ENCODE measurements at places on chromosomes 6 and 20.
A peak's percentile ranks its signal among the peaks of the same experiment; 100 is the strongest.

DNA sequence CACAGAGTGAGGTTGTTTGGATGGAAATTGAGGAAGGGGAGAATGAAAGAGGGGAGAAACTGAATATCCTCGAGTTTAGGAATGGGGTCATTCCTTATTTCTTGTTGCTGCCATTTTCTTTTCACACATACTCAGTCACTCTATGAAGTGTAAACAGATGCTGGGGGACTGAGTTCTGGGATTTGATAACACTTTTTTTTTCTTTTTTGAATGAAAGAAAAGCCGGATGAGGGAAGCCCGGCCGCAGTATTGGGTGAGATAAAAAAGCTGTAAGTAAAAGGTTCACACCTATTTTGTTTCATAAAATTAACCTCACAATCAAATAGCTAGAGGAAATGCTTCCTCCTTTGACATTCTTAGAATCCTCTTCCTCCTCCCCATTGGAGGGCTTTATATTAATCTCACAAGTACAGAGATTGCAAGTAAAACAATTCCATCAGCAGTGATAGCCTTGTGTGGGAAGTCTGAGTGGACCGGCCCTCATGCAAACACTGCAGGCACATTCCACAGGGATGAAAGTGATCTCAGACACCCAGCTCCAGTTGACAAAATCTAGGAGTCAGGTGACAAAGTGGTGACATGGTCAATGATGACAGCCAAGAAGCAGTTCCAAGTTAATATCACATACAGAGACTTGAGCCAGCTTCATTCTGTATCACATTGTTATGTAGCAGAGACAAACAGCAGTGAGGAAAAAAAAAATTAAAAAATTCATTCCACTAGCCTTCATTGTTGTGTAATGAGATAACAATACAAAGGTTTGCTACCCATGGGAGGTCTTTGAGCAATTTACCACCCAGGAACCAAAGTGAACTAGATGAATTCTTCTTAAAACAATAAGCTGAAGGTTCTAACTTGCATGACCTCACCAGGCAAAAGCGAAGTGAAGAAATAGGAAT, 391.1 kb upstream of the HSF2 start:
- no peak for DNase-seq

DNA sequence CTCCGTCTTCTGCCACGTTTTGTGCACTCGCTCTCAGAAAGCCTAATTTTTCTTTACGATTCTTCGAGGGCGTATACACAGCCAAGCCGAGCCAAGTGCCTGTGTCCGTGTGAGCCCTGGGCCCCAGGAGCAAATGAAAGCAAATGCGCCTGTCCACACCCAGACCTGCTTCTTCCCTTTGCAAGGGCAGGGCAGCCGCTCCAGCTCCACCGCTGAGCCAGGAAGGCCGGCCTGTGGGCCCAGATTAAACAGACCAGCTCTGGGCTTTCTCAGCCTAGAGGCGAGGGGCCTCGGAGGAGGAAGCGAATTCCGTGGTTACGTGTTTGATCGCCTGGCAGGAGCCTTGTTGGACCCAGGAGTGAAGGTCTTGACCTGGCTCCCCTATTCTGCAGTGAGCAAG, 184.6 kb downstream of the SMOC2 start:
- no peak for DNase-seq

DNA sequence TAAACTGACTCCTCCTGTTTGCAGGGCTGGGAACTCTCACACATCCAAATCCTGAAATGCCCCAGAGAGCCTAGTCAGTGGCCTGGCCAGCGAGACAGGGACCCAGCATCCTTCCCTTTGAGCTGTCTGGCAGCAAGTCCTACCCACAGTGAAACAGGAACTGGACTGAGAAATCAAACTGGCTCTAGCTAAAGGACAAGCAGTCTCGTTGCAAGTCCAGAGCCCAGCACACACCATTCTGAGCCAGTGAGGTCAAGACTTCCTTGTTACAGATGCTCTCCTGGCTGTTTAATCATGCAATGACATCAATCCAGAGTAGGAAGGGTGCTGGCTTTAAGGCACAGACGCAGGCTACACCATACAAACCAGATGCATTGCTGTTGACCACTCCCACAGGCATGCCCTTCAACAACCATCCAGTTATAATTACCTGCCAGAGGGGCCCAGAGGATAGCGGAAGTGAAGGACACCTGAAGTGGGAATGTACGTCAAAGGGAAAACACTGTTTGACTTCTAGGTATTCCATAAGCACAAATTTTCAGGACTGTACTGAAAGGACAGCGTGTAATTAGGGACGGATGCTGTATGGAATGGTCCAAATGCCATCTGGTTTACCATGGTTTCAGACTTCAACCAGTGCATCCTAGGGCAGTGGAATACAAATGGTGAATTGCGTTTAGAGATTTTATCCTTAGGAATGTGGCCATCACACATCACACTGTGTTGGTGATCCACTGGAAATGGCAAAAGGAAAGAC, 114.4 kb downstream of the SLC23A2 start:
- DNase-seq, result no peak

DNA sequence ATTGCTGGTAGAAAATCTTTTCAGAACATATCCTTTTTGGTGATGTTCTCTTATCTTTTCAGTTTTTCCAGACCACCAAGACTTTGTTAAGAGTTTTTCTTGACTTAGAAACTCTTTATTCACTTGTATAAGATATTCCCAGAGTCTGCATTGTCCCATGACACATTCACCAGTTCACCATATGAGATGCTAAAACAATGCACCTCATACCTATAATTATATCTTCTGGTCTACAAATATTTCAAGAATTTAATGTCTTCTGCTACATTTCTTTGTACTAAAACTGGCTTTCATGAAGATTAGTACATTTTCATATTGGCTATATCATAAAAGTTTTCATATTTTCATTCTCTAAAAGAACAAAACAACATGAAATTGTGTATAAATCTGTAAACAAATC, 111.3 kb downstream of the ADGRG6 start:
- no peak for DNase-seq

GRCh38 chr6:30979141-30979540, 4.4 kb upstream of the MUC21 start:
- DNase-seq, result no peak

GRCh38 chr6:52417675-52418111, 2.4 kb upstream of the EFHC1 start:
- peak; percentile 83 for DNase-seq

DNA sequence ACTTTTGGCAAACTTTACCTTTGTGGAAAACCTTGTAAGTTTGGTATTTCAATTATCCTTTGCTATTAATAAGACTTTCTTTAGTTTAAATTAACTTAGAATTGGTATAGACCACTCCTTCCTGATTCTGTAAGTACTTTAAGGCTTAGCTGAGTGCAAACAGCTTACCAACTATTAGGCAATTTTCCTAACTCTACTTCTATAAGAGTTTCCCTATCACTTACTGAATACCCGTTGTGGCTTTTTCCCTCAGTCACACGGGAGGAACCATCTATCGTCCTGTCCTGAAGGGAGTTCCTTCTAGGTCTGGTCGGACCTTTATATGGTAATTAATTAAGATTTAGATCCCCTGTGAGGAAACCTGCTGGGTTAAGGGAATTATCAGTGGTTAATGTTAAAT, 9.6 kb downstream of the SLC35A1 start:
- DNase-seq, result no peak

GRCh38 chr6:4668271-4669179, 107.7 kb upstream of the CDYL start:
- DNase-seq, result no peak

DNA sequence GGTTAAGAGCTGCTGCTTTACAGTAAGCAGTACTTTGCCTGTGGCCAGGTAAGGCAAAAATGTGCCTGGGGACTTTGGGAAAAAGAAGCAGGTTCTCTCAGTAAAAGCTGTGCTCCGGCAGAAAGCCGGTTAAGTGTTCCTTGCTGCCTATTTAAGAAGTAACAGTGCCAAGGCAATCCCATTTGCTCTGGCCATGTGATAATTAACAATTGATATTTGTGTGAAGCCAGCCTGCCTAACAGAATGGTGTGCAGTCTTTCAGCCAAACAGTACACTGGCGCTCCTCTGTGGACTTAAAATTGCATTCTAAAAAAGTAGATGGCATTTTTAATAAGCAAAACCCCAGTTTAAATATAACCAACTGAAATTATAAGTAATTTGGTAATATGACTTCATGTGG, 430.3 kb downstream of the PLCB1 start:
- no peak for DNase-seq

GRCh38 chr20:43559147-43559987, 540 bp downstream of the SGK2 start:
- DNase-seq, result no peak

DNA sequence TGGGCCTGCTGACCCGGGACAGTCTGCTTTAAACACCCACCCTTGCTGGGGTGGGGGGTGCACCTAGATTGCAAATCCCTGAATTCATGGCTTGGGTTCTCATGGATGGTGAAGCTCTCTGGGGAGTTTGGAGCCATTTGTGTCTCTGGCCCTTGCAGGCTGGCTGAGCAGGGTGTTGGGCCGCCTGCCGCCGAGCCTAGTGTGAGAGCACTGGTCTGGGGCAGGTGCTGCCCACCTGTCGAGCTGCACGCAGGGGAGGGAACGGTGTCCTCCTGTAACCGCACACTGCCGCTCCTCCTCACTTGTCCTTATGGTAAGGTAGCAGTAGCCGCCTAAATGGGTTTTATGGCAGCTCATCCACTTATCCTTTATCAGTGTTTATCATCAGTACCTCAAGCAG, 143.9 kb downstream of the DTNBP1 start:
- no peak for DNase-seq

- no peak for DNase-seq
Observed at GRCh38 chr6:107114926-107115694, at the start of gene BEND3. BEND3 (minus strand) TSS chr6:107115515; CDS start chr6:107099285, 16,230 bp downstream.

GRCh38 chr20:40109136-40109535, 579.9 kb downstream of the MAFB start:
- no peak for DNase-seq

GRCh38 chr20:58623579-58624473, 27.3 kb upstream of the STX16 start:
- DNase-seq, result peak; percentile 91

GRCh38 chr20:3828798-3829197, 8.5 kb downstream of the AP5S1 start:
- no peak for DNase-seq

GRCh38 chr6:46865221-46865620, 56.5 kb downstream of the ADGRF5 start:
- no peak for DNase-seq

GRCh38 chr6:137832110-137832509, 34.9 kb upstream of the TNFAIP3 start:
- peak; percentile 14 for DNase-seq

- DNase-seq, result no peak
Observed at GRCh38 chr6:32832535-32832934, 6.0 kb downstream of the TAP2 start.

DNA sequence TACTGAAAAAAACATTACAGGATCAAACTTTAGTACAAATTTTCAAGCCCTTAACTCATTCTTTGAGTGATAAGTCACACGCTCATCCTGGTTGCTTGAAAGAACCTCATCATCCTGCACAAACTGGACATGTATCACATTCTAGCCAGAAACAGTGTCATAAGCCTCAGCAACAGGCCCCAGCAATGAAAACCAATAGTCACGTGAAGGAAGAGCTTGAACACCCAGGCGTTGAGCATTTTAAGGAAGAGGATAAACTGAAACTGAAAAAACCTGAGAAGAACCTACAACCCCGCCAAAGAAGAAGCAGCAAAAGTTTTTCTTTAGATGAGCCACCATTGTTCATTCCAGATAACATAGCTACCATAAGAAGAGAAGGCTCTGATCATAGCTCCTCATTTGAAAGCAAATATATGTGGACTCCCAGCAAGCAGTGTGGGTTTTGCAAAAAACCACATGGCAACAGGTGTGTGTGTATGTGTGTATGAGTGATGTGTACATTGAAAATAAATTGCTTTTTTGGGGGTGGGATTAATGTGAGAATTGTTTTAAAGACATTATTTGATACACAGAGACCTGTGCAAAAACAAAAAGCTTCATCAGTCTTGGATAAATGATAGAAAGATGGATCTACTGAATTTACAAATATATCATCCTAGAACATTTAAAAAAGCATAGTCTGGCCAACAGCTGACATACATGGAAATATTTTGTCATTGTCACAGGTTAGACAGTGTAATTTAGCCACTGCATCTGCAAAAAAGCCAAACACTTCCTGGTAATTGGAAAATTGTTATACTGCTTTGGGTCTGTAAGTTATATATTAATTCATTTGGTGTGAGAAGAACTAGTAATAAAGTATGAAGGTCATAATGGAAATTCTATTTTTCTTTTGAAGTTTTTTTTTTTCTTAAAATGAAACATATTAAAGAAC, 50.1 kb downstream of the PHF3 start:
- no peak for DNase-seq

DNA sequence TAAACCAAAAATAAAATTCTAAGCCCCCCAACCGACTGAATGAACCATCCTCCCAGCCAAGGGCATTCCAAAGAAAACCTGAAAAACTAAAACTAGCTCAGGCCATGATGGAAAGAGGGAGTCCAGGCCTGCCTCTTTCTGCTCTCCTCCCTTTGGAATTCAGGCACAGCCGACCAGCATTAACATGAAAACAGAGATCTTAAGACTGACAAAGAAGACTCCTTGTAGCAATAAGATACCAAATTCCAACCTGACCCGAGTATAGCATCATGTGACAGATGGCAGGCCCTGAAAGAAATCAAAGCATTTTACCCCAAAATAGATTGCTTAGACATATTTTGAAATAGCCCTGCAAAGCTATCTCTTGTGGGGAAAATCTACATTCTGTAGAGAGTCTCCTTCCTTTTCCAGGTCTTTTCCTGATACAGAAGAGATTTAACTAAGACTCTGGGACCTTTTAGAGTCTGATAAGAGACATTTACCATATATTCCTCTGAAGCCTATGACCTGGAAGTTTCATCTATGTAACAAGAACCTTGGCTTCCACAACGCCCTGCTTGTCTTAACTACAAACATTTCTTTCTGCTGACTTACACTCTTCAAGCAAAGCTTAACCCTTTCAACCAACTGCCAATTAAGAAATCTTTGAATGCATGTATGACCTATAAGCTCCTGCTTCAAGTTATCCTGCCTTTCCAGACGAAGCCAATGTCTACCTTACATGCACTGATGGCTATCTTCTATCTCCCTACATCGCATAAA, 22.2 kb upstream of the TXLNB start:
- DNase-seq, result no peak

- no peak for DNase-seq
Observed at GRCh38 chr20:62133051-62133845, 9.9 kb downstream of the PSMA7 start.

DNA sequence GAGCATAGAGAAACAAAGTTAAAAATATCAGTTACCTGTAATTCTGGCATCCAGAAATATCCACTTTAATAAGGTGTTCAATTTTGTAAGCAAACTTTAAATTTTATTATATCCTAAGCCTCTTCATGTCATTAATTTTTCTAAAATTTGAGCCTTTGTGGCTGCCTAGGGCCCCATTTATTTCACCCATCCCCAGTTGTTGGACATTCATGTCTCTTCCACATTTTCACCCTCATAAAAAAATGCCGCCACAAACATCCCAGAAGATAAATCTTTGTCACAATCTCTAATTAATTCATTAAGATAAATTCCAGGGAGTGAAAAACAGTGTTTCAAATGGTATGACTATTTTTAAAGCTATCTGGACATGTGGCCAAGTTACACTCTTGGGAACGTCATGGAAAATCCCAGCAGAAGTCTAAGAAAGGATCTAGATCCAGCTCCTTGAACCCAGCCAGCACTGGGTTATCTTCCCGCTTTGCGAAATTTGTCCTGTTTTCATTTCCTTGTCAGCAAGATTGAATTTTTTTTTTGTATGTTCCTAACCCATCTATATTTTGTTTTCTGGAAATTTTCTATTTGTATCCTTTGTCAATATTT, 97.2 kb downstream of the TMEM242 start:
- no peak for DNase-seq

- DNase-seq, result peak; percentile 19
Observed at GRCh38 chr6:87155842-87156815, 764 bp downstream of the ZNF292 start.

- DNase-seq, result no peak
Observed at GRCh38 chr20:62366370-62367135, 559 bp downstream of the LAMA5 start.

All from H4 (cell line).